Choroid plexus epithelial cell (primary cell): ENCODE measurements at places on chromosomes 4 and X.

GRCh38 chr4:164779811-164780216 lies 25.9 kb downstream of the SMIM31 start:
- DNase-seq: peak; percentile 72

- no peak for DNase-seq
Measured at GRCh38 chrX:49242545-49243066, 7.3 kb downstream of the CCDC22 start.

- no peak for DNase-seq
Measured at GRCh38 chrX:45735571-45735970, 534.9 kb upstream of the DIPK2B start.

- peak; percentile 26 for DNase-seq
Measured at GRCh38 chrX:10444204-10444603, 176.2 kb downstream of the MID1 start.

DNA sequence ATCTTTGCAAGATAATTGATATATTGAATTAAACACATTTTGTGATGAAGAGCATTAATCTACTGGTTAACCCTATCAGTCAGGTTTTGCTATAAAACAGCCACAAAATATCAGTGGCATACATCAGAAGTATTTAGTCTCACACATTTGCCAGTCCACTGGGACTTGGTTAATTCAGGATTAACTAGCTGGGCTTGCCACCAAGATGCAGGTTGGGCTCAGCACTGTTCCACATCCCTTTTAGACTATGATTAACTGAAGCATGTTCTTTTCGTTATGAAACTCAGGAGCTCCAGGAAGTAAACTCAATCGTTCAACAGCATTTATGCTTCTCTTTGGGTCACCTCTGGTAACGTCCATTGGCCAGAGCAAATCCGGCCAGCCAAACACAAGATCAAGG lies 538.1 kb upstream of the HS3ST1 start:
- DNase-seq: no peak

- DNase-seq: no peak
Measured at GRCh38 chrX:55841962-55842752, 124.6 kb downstream of the RRAGB start.

DNA sequence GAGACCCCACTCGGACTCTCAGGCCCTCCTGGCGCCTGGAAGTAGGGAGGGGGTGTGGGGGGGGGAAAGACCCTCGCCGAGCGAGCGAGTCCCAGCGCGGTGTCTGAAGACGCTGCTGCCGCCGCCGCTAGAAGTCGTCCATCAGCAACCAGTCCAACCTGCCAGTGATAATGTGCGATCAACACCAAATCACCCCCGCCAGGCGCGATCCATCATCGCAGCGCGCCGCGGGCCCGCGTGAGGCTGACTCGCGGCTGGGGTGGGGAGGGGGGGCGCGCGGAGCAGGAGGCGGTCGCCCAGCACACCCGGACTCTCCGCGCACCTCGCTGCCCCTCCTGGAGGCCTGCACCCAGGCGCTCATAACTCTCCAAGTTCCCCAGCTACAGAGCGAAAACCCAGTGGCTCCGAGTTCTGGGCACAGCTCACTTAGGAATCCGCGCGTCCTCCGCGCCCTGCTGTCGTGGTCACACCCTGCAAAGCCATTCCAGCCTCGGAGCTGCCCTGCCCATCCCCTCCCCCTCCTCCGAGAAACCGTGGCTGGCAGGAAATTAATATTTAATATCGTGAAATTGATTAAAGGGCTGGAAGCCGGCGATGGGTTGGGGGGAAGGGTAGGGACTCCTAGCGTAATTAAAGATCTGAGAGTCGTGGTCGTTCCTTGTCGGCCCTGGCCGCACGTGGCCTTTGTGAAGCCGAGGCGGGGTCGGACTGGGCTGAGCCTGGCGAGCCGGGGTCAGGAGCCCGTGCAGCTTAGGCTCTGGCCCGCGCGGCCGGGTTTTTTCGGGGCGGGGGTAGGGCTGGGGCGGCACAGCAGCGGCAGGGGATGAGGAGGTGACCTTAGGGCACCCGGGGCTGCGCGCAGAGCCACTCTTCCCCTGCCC lies 58.1 kb upstream of the BCOR start:
- DNase-seq: no peak

DNA sequence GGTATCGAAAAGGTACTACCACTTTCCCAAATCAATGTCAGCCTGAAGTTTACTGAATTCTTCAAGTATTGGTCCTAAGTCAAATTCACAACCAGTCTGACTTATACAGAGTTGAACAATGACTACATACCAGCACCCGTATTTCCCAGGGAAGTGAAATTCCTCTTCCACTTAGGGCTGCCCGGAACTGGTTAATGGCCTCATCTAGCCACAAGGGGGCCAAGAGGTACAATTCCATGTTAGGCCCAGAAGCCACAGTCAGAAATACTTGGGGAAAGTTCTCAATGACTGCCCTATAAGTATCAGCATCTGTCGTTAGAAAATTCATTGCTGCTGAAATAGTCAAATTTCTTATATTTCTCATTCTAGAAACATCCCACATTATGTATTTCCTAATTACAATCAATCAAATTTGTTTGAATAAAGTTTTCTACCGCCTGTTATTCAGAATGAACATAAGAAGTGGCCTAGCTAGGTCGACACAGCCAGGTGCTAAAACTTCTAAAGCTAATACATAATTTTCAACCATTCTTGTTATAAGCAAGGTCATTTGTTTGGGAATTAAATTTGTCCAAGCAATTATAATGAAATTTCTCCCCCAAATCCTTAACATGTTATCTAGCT lies 5.6 kb upstream of the PCDH7 start:
- peak; percentile 78 for DNase-seq

GRCh38 chr4:76595435-76595834 lies 160.4 kb downstream of the SHROOM3 start:
- no peak for DNase-seq

GRCh38 chr4:2932951-2933565 lies 30.1 kb downstream of the NOP14 start:
- DNase-seq: no peak

DNA sequence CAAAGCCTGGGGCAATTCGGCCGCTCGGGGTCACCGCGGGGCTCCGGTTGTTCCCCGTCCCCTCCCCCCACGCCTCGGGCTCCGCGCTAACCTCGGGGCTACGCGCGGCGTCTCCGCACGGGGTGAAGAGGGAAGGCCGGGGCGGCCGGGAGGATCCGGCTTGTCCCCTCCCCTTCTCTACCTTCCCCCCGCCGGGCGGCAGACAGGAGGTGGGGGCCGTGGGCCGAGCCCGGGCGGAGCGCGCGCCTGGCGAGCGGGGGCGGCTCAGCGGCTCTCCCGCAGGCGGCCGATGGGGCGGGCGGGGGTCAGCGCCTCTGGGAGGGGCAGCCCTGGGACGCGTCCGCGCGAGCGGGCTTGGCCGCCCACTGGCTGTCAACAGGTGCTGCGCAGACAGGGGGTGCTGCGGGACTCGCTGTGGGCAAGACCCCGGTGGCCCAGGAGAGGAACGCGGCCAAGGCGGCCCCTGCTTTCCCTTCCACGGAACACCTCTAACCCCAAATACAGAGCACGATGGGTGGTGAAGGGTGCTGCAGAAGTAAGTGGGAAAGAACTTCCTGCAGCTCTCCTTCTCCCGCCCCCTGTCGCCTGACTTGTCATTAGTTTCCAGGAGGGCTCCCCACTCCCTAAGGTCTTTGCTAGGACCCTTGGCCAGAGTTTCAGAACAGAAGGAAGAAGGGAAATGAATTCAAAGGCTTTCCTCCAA lies at the start of gene PDGFC:
Gene PDGFC, minus strand, starts transcription at position 124 of the 703 bp plus-strand sequence. CDS start 896 bp downstream, outside the sequence.
- DNase-seq: peak; percentile 77

GRCh38 chr4:41069257-41069656 lies 145.1 kb downstream of the APBB2 start:
- no peak for DNase-seq

- no peak for DNase-seq
Measured at GRCh38 chr4:121714548-121714947, 17.8 kb upstream of the ANXA5 start.

DNA sequence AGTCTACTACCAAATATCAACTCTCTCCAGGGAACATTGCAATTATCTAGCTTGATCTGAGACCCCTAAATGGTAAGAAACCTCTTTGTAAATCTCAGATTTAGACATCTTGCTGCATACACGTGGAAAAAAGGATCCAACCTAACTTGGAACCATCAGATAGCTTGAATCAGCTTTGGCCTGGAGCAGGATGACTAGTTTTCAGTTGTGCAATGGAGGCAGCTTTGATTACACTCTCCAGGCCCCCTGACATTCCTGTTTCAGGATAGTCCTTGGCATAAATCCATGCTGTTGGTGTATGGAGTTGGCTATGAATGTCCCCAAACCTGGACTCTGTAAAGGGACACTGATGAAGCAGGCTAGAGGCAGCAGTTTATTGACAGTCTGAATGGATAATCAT lies 1061.9 kb upstream of the TENM3 start:
- no peak for DNase-seq

- no peak for DNase-seq
Measured at GRCh38 chr4:4794421-4794820, 65.0 kb upstream of the MSX1 start.

DNA sequence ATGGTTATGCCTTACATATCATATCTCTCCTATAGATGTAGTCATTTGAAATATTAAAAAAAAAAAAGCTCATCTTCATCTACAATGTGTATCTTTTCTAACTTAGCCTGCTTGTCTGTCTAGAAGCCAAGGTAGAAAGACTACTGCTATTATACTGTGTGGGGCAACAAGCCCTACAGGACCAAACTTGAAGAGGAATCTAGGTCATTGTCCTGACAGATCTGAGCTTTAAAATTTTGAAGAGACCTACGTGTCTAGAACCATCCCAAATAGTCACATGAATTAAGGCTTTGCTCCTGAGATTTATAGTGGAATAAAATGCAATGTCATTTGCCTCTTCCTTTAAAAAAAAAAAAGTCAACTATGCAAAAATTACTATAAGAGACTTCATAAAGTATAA lies 95.8 kb downstream of the PALLD start:
- DNase-seq: no peak

GRCh38 chrX:31258166-31258565 lies 186.3 kb upstream of the FTHL17 start:
- no peak for DNase-seq

DNA sequence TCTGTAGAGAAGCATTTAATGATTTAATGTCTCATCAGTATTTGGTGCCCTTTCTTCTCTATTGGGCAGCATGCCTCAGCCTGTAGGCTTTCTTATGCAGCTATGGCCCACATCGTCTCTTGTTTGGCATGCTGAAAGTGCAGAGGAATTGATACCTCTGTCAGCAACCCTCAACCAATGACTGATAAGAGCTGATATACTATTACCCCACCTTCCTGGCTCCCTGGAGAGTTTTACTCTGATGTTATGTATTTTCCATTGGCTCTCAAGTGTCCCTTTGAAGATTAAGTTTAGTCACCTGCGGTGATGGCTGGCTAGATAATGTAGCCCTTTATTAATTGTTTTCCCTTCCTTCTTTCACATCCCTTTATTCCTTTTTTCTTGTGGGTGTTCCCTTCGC lies 41.2 kb upstream of the PDHA2 start:
- no peak for DNase-seq

DNA sequence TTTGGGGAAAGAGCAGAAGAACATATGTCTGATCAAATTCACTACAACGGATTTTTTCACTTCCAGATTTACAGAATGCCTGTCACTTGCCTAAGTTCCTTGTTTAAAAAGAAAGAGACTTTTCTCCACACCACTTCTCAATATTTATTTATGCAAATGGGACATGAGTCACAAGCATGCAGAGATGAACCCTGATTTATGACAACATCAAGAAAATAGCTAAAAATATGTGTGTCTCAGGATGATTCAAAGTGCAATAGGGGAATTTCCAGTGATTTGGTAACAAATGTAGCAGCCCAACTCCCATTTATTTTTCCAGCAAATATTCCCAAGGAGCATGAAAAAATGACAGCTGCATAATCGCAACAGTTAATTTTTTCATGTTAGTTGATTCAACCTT lies 180.4 kb upstream of the FAT1 start:
- peak; percentile 92 for DNase-seq

DNA sequence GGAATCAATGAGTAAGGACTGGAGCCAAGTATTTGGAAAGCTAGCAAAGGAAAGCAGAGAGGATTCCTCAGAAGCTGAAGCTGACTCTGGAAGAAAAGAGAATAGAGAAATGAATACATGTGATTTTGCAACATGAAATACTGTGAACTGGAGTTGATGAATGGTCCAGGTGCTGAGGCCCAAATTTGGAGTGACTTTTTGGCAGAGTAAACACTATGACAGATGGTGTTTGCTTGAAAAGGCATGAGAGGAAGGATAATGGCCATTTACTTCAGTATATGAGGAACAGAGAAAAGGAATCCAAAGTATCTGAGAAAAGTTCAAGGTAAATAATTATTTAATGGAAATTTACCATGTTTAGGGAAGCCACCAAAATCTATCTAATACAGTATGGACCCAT lies 236.7 kb downstream of the SLITRK2 start:
- no peak for DNase-seq

DNA sequence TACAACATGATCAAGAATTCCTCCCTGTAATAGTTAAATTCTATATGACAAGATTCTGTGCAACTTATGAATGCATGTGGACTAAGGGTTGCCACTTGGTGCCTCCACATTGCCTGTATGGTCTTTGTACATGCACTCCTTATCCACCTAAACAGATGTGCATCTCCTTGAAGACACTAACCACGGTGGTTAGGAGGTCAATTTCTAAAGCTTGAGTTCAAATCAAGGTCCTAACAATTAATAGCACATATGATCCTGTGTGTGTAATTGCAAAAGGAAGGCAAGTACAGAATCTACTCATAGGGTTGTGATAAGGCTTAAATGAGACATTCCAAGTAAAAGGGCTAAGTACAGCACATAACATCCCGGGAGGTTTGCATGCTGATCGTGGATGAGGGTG lies 1.5 kb upstream of the IL21 start:
- no peak for DNase-seq

GRCh38 chr4:78634011-78634664 lies 82.6 kb downstream of the ANXA3 start:
- no peak for DNase-seq

GRCh38 chr4:91113130-91113706 lies 986.0 kb downstream of the CCSER1 start:
- DNase-seq: peak; percentile 45

GRCh38 chrX:16014171-16014570 lies 109.2 kb upstream of the GRPR start:
- no peak for DNase-seq

DNA sequence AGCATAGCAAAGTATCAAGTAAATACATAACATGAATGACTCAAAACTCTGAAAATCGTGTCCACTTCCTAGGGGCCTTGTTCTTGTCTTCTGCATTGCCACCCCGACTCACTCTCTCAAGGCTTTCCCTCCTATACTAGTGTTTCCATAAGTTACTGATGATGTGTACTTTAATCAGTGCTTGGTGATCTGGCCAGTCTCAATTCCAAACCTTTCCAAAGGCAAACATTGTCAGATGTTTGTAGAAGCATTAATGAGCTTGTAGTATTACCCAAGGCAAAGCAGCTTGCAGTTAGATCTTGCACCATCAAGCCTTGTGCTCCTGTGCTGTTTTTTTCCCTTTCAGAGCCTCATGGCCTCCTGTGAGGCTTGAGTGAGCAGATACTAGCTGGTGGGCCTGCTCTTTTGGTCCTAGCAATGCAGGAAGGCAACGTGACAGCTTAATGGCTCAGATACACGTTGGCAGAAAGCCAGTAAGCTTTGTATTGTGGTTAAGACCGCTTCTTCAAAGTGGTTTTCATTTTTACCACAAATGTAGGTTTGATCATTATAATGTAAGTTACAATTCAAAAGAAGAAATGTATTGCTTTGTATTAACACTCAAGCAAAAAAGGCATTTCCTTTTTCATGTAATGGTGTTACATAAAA lies 51.8 kb downstream of the RBPJ start:
- DNase-seq: peak; percentile 92

- no peak for DNase-seq
Measured at GRCh38 chr4:2797545-2798305, 4.8 kb downstream of the SH3BP2 start.
